ENCODE measurements at places on chromosomes 1 and 21. TPM values are rescaled to one million over a fixed set of nuclear protein-coding genes. Genes with fewer than 3 reads are reported as not detected.

DNA sequence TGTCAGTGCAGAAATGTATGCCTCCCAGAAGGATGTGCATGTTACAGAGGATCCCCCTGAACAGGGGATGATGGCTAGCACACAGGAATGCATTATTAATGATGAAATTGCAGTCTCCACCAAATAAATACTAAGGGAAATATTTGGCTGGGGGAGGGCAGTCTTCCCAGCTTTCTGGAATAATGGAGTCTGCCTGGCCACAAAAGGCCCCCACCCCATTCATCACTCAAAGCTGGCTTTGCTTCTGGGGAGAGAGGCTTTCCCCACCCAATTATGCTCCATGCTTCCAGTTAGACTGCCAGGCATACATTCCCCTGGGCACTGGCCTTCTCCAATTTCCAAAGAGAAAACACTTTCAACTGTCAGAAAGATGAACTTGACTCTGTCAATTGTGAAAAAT is 302.7 kb downstream of the SIPA1L2 start:
- H3K36me3 ChIP-seq = no peaks in the 10 kb centered on the region
- no peak for DNase-seq
- no peak overlapping the region for H3K4me3 ChIP-seq
- no peaks in the 10 kb centered on the region for H3K4me1 ChIP-seq
- no peaks in the 10 kb centered on the region for H3K27me3 ChIP-seq
- H3K27ac ChIP-seq = no peak overlapping the region

- H3K36me3 ChIP-seq = no peaks in the 10 kb centered on the region
- H3K27me3 ChIP-seq = no peaks in the 10 kb centered on the region
- no peaks in the 10 kb centered on the region for H3K4me1 ChIP-seq
- H3K27ac ChIP-seq = no peak overlapping the region
These were observed 347.7 kb downstream of the NPHP4 start for GRCh38 chr1:5644281-5645134.

DNA sequence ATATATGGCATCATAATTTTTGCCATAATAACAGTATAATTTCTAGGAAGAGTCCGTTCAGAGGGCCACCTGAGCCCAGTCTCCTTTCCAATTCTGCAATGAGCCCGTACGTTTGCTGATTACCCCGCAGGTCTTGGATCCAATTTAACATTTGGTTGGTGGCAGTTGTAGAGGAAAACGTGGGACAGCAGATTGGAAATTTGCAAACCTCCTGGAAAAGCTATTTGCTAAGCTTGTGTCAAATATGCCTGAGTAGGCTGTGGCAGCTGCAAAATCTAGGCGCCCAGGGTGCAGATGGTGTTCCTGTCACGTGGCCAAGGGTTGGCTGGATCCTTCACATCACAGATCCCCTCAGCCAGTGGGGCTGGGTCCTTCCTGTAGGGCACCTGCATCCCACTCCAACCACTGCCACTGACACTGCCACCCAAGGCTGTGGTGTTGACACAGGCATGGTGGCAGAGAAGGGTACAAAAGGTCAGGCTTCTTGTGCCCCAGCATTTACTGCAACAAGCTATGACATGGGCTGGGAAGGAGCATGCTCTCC is 174.8 kb upstream of the SYT6 start:
- no peak overlapping the region for H3K27ac ChIP-seq
- H3K36me3 ChIP-seq = no peaks in the 10 kb centered on the region
- no peaks in the 10 kb centered on the region for H3K27me3 ChIP-seq
- no peak overlapping the region for H3K4me3 ChIP-seq
- DNase-seq = no peak
- H3K4me1 ChIP-seq = no peaks in the 10 kb centered on the region

- DNase-seq = no peak
- H3K27me3 ChIP-seq = no peaks in the 10 kb centered on the region
- H3K27ac ChIP-seq = no peak overlapping the region
These were observed 8.0 kb upstream of the MACF1 start for GRCh38 chr1:39196244-39197215.

DNA sequence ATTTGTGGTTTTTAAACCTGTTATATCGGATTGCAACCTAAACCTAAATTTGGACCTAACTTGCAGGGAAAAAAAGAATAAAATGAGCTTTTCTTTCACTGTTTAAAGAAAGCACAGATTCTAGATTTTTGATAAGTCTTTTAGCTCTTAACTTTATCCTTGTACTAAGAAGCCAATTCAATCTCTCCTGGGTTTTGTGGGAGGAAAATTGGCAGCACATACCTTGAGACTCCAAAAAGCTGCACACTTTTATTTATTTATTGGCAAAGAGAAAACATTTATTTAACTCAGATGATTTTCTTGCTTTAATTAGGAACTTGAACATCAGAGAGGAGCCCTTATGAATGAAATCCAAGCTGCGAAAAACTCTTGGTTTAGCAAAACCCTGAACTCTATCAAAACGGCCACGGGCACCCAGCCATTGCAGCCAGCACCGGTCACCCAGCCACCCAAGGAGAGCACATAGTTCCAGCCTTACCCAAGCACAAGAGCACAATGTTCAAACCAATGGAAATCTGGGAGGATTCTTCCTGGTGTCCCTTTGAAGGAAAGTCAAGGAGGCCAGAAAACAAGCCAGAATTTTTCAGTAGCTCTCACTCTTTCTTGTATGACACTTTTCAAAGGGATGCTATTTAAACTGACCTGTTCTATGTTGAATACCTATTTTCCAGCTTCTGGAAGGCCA is 10.1 kb upstream of the CACYBP start:
- H3K4me1 ChIP-seq = peaks cover 2% of the 10 kb centered on the region
- H3K4me3 ChIP-seq = peak overlapping the region; percentile 47
- peak overlapping the region; percentile 47 for H3K27ac ChIP-seq
- no peaks in the 10 kb centered on the region for H3K27me3 ChIP-seq
- no peaks in the 10 kb centered on the region for H3K36me3 ChIP-seq
- peak; percentile 61 for DNase-seq

GRCh38 chr1:169236880-169237279 is 130.4 kb downstream of the ATP1B1 start:
- H3K36me3 ChIP-seq = no peaks in the 10 kb centered on the region
- no peak overlapping the region for H3K4me3 ChIP-seq
- H3K27me3 ChIP-seq = no peaks in the 10 kb centered on the region
- H3K4me1 ChIP-seq = peaks cover 1% of the 10 kb centered on the region
- DNase-seq = no peak

GRCh38 chr1:26602378-26602959 is 72.9 kb downstream of the RPS6KA1 start:
- no peak overlapping the region for H3K27ac ChIP-seq
- DNase-seq = peak; percentile 60
- no peaks in the 10 kb centered on the region for H3K27me3 ChIP-seq
- H3K4me1 ChIP-seq = no peaks in the 10 kb centered on the region
- H3K4me3 ChIP-seq = no peak overlapping the region
- no peaks in the 10 kb centered on the region for H3K36me3 ChIP-seq

DNA sequence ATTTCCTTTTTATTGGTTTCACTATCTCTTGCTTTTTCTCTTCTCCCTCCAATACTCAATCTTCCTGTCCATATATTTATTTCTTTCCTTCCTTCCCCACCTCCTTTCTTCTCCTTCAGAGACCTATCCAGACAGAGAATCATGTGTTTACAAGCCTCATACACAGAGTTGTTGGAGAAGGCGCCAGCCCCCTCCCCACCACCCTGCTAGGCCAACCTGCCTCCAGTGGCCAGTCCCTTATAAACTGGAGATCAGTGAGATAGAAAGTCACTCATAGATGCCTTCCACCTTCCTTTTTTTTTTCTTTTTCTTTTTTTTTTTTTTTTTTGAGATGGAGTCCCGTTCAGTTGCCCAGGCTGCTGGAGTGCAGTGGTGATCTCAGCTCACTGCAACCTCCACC is 53.3 kb downstream of the CD247 start:
- no peak overlapping the region for H3K27ac ChIP-seq
- no peaks in the 10 kb centered on the region for H3K27me3 ChIP-seq
- no peak overlapping the region for H3K4me3 ChIP-seq
- no peaks in the 10 kb centered on the region for H3K36me3 ChIP-seq
- DNase-seq = peak; percentile 3

GRCh38 chr1:192445839-192446489 is 129.2 kb downstream of the RGS21 start:
- H3K27me3 ChIP-seq = no peaks in the 10 kb centered on the region
- no peak for DNase-seq
- no peaks in the 10 kb centered on the region for H3K4me1 ChIP-seq
- H3K36me3 ChIP-seq = no peaks in the 10 kb centered on the region

DNA sequence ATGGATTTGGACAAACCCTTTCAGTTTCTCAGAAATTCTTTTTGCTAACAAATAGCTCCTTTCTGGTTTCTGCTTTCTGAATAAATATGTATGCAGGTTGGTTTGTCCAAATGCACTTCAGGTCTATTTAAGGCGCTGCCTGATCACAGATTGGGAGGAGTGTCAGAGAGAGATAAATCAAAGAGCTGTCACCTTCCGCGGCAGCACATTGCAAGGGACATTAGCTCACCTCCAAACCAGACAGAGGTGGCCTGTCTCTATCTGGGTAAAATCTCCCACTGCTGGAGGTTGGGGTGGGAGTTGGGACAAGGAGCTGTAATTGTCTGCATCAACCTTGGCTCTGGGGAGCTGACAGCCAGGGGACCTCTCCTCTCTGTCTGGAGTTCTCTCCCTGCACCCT is 25.2 kb downstream of the PRAMEF20 start:
- no peaks in the 10 kb centered on the region for H3K4me1 ChIP-seq
- no peaks in the 10 kb centered on the region for H3K27me3 ChIP-seq
- no peak for DNase-seq
- H3K4me3 ChIP-seq = no peak overlapping the region

DNA sequence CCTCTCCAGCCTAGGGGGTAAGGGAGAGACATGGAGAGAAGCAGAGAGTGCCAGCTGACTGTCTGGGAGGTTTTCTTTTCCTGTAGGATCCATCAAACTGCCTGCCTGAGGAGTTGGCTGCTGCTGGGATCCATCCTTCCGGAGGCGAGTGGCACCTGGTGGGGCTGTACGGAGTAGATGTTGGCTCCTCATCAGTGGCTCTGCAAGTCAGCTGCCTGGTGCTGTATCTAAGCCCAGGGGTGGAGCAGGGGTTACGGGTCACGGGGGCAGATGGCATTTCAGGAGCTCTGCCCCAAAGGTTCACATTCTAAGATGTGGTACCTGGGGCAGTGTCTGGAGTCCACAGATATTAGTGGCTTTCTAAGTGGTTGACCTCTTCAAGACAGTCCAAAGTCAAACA is 128.0 kb downstream of the ACTL8 start:
- no peaks in the 10 kb centered on the region for H3K4me1 ChIP-seq
- H3K27me3 ChIP-seq = no peaks in the 10 kb centered on the region
- no peak overlapping the region for H3K4me3 ChIP-seq
- no peak overlapping the region for H3K27ac ChIP-seq
- H3K36me3 ChIP-seq = no peaks in the 10 kb centered on the region

GRCh38 chr1:54287176-54287650 is 87.2 kb downstream of the MRPL37 start:
- H3K27ac ChIP-seq = peak overlapping the region; percentile 42
- H3K36me3 ChIP-seq = no peaks in the 10 kb centered on the region
- H3K27me3 ChIP-seq = no peaks in the 10 kb centered on the region
- H3K4me1 ChIP-seq = peaks cover 61% of the 10 kb centered on the region
- no peak overlapping the region for H3K4me3 ChIP-seq

GRCh38 chr1:92792340-92792782 is 7.5 kb upstream of the EVI5 start:
- H3K36me3 ChIP-seq = no peaks in the 10 kb centered on the region
- no peak overlapping the region for H3K4me3 ChIP-seq
- no peak for DNase-seq
- no peak overlapping the region for H3K27ac ChIP-seq
- H3K4me1 ChIP-seq = no peaks in the 10 kb centered on the region

DNA sequence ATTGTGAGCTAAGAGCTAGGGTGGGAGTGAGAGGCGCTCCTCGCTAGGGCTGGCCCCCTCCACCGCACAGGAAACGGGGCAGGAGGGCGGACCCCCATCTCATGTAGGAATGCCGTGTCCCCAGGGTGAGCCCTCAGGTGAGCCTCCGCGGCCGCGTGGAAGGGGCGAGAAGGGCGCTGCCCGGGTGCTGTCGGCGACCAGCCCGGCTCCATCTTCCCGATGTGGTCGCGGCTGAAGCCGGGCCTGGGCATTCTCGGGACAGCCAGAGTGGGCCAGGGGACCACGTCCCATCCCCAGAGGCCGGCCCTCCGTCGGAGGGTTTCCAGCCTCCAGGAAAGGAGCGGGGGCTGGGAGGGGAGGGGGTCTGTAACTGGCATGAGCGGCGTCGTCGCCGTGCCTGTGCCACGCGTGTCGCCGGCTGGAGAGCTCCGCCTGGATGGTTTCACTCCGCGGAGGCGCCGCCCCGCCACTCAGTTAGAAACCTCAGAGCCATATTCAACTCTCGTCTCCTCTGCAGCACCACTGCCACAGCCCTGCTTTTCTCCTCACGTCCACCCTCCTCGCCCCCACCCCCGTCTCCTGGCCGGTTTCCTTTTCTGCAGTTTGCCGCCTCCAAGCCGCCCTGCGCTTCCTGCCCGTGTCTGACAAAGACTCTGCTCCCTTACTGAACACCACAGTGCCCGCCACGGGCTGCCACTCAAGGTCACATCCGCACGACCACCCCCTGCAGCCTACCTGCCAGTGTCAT is at the start of gene TMEM269:
TSS of gene TMEM269 (plus strand) at position 46 of the 748 bp plus-strand sequence. CDS start 4,903 bp downstream, outside the sequence.
- H3K4me1 ChIP-seq = peaks cover 5% of the 10 kb centered on the region
- H3K27me3 ChIP-seq = no peaks in the 10 kb centered on the region
- DNase-seq = no peak
- peak within 1 kb of the TSS; percentile 23 for H3K4me3 ChIP-seq

DNA sequence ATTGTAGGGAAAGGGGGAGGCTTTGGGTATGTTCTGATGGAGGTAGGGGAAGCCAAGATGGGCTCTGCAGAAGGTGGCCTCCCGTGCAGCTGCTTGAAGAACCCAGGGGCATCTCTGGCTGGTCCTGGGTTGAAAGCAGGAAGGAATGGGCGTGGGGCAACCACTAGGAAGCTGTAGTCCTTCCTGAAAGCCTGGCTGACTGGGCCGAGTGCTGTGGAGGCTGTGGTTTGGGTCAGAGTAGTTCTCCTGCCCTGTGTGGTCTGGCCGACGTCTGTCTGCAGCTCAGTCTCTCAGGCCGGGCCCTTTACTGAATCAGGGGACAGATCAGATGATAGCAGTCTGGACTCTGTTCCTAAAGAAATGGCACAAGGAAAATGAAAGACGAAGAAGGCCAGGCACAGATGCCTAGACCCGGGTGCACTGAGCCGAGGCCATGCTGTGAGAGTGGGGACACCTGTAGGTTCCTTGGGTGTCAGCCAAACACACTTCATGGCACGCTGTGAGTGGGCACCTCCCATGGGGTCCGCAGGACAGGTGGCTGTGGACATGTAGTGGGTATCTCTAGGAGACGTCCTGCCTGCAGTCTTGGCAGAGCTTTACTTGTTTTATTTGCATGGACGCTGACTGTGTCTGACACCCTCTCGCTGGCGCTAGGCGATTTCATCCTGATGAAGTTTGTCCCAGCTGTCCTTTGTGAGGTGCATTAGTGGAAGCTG is 87.0 kb downstream of the POFUT2 start:
- no peak overlapping the region for H3K4me3 ChIP-seq
- DNase-seq = no peak

GRCh38 chr1:41661428-41662060 is 177.1 kb upstream of the EDN2 start:
- H3K36me3 ChIP-seq = no peaks in the 10 kb centered on the region
- DNase-seq = peak; percentile 24
- H3K4me3 ChIP-seq = peak overlapping the region; percentile 41

The FAM177B gene
- polyA plus RNA-seq = 0.23 TPM

The NOL9 gene
- polyA plus RNA-seq = 7.2 TPM

The LCE2C gene
- not detected for polyA plus RNA-seq

The USH2A gene
- 0.01 TPM for polyA plus RNA-seq

The PEAR1 gene
- 13.7 TPM for polyA plus RNA-seq

The KRTAP12-2 gene
- not detected for polyA plus RNA-seq

The KRTAP10-11 gene
- polyA plus RNA-seq = not detected

The FNDC7 gene
- polyA plus RNA-seq = not detected

The GPR161 gene
- polyA plus RNA-seq = 8.2 TPM

The NSUN4 gene
- polyA plus RNA-seq = 16.7 TPM
